Renal cortical epithelial cell (primary cell): ENCODE measurements at places on chromosomes 4 and X. TPM values are rescaled to one million over a fixed set of nuclear protein-coding genes. Genes with fewer than 3 reads are reported as not detected.

DNA sequence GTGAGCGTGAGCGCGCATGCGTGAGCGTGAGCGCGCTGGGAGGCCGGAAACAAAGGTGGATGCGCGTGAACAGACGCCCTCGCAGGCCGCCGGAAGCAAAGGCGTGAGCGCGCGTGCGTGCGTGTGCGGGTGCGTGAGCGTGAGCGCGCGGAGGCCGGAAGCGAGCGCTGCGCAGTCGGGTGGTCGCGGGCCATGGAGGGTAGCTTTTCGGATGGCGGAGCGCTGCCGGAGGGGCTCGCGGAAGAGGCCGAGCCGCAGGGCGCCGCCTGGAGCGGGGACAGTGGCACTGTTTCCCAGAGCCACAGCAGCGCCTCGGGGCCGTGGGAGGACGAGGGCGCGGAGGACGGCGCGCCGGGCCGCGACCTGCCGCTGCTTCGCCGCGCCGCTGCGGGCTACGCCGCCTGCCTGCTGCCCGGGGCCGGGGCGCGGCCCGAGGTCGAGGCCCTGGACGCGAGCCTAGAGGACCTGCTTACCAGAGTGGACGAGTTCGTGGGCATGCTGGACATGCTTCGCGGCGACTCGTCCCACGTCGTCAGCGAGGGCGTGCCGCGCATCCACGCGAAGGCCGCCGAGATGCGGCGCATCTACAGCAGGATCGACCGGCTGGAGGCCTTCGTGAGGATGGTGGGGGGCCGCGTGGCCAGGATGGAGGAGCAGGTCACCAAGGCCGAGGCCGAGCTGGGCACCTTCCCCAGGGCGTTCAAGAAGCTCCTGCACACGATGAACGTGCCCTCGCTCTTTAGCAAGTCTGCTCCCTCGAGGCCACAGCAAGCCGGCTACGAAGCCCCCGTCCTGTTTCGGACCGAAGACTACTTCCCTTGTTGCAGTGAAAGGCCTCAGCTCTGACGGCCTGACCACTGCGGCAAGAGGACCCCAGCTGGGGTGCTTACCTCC lies at the start of gene BLOC1S4:
Gene BLOC1S4, plus strand, starts transcription at position 157 of the 894 bp plus-strand sequence. Its CDS starts 36 bp downstream, at position 193.
- peak; percentile 71 for DNase-seq

DNA sequence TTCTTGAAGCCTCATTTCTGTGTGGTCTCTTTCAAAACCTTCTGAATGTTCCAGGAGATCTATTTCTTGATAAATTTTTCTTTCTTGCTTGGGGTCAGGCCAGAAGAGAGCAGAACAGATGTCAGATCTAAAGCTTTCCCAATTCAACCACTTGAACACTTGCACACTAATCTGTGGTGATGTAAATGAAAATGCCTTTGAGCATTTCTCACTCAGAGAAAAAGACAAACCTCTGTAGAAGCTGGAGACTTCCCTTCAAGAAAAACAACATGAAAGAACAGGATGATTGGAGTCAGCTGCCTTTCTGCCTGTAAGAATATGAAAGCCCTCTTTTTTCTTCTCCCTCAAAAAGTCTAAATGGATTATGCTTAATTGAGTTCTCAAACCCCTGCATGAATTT lies 11.2 kb downstream of the IGFBP7 start:
- no peak for DNase-seq

DNA sequence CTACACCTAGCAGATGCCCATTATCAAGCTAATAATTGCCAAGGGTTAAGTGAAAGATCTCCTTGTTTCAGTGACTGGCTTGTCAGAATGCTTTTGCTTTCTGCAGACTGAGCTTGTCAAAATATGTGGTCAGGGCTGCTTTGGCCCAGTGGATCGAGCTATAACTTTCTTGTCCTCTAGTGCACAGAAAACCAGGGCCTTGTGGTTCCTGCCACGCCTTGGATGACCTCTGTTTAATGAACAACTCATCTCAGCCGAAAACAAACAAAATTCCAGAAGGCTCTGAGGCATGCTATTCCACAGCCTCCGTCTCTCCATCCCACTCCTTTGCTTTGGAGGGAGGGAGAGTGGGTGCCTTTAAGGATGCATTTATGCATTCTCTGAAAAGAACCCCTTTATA lies 11.3 kb downstream of the EVC start:
- peak; percentile 100 for DNase-seq

DNA sequence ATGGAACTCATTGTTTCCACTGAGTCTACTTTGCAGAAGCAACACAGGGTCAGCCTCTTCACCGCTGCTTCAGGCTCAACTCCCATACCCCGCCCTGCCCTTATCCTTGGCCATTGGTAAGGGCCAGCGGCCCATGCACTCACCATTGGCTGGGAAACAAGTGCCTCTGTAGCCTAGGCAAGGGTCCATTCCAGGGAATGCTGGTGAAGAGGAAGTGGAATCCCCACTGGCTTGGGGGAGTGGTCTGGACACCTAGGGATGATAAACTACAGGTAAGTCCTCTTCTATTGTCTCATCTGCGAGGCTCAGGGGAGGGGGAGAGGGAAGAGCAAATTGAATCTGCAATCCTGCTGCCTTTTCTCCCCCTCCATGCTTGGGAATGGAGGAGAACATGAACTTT lies 153.1 kb downstream of the SH3BGRL start:
- no peak for DNase-seq

DNA sequence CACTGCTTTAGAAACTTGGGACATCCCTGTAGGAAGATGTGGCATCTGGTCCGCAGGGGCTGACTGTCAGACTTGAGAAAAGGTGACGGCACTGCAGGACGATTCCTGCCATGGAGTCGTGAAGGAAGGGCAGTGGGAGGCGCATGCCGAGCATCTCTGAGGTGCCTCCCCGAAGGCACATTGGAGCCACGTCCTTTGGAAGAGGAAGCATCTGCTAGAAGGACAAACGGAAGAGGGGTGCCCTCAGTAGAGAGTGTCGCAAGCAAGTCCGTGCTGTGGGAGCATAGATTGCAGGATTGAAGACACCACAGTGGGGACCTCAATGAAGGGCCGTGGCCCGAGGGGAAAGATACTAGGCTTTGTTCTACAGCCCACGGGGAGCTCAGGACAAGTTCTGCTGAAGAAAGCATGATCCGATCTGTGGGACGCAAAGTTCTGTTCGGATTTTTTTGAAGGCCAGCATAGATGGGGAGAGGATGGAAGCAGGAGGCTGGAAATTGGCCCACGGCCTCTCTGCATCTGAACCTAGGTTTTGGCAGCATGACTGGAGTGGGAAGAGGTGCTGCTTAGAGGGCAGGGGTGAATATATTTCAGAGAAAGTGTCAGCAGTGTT lies 24.2 kb upstream of the HELT start:
- DNase-seq = no peak

SPIN2A gene
- 0.20 TPM in 1 of 2 replicates, not detected in the other for total RNA-seq
